Glutamatergic neuron (in vitro differentiated cells): ENCODE measurements at places on chromosomes 11 and 22. TPM values are rescaled to one million over a fixed set of nuclear protein-coding genes. Genes with fewer than 3 reads are reported as not detected.

DNA sequence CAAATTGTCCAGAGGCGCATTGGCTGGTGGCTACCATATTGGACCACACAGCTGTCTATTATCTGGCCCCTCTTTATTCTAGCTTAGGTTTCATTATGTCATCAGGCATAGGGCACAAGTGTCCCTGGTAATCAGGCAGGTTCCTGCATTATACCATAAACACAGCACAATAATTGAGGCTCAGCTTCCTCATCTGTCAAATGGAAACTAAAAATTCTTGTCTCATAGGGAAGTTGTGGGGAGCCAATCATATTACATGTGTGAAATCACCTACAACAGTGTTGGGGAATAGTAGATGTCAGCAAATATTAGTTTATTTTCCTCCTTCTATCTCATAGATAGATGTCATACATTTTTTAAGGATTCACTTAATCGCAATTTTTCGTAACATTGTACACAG lies 231.0 kb upstream of the SORL1-AS1 start:
- DNase-seq = no peak

DNA sequence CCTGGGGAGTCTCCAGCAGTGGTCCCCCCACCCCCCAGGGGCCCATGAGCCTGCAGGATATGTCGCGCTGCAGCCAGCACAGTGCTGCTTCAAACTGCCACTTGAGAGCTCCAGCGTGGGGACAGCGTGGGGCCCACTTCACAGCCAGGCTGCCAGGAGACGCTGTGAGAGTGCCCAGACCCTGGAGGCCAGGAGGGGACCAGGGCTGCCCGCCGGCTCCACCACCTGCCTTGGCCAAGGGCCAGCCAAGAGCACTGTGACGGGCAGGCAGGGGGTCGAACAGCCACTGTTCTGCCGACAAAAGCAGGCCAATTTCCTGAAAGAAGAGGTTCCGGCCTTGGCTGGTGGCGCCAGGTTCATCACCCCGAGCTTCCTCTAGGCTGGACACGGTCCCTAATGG lies 60.2 kb downstream of the FLRT1 start:
- no peak for DNase-seq

DNA sequence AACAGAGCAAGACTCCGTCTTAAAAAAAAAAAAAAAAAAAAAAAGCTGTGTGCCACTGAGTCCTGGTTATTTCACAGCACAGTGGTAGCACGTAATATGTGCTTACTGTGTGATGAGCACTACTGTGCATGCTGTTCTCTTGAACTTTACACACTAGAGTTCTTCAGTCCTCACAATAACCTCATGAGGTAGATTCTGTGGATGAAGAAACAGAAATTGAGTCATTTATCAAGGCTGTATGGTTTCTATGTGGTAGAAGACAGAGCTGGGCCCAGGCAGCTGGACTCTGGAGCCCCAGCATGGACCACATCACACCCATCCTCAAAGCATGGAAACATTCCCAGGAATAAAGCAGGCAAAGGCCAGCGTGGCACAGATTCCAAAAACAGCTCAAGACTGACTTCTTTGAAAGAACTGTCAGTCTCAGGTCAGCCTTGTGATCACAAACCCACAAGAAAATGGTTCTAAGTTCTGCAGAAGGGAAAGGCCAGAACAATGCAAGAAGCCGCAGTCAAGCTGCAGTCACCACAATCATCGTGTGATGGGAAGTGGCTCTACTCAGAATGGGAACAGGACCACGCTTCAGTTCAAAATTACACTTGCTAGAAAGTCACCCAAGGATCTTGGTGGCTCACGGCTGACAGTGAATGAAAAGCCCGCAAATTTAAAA lies 49.5 kb downstream of the MICAL3 start:
- DNase-seq = no peak

GRCh38 chr22:28541137-28541536 lies 138.5 kb downstream of the TTC28 start:
- no peak for DNase-seq

GRCh38 chr11:128518493-128519207 lies 68.7 kb downstream of the ETS1 start:
- DNase-seq = no peak

Gene SOX6
- 1.4 TPM for total RNA-seq

Gene HORMAD2
- total RNA-seq = not detected
